AML-193 (cell line): ENCODE measurements at places on chromosomes 3 and 15.
A peak's percentile ranks its signal among the peaks of the same experiment; 100 is the strongest.

GRCh38 chr3:52185837-52186236, 12.1 kb upstream of the ALAS1 start:
- DNase-seq = peak; percentile 80

DNA sequence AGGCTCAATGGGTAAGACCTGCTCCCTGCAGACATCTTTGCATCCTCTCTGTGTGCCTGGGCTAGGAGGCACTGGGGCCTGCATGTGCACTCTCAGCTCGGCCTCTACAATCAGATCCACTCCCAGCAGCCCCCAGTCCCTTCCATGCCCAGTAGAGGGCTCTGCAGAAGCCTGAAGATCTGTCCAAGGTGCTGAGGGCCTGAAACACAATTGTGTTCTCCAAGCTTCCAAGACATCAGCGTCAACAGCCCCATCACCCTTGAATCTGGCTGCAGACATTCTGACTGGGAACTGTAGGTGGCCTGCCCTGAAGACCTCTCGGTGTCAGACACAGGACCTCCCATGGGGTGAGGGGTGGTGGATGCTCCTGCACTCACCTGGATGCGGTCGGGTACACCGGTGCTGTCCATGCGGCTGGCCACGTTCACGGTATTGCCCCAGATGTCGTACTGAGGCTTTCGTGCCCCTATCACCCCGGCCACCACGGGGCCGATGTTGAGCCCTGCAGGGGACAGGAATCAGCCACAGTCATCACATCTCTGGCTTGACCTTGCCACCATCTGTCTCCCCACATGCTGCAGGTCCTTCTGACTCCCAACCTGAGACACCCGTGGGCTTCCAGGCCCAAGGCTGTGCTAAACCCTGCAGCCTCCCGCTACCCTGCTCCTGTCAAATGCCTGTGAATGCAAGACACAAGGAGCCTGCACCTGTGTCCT, 84.7 kb downstream of the SEC22A start:
- DNase-seq = peak; percentile 73

DNA sequence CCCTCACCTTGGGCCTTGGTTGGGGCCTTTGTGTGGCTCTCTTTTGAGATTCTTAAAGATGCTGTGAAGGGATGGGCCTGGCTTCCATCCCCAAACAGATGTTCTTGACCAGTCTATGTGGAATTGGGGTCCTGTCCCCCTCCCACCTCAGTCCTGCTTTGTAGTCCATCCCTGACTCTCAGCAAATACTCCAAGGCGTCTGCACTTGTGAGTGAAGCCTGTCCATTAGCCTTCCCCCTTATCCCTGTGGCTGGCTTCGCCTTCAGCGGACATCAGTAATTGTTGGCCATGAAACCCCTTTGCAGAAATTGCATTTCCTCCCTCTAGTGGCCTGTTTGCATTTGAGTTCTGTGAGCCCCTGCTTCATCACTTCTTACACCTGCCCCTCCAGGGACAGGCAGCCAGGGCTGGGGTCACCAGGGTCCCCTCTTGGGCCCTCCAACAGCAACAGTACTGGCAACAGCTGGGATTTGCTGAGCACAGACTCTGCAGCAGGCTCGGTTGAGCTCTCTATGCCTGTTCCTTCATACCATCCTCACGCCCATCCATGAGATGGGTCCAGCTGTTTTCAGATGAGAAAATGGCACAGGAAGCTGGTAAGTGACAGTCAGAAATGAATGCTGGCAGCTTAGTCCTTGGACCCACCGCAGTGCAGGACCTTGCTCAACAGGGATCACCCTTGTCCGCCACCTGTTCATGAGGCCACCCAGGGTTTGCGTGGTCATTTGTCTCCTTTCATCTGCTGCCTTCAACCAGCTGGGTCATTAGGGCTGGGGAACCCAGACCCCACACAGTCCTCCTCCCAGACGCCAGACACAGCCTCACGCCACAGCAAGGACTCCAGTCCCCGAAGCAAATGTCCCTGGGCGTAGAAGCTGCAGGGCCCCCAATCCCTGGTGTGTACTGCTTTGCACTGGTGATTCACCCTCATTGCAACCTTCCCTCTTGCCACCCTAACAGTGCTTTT, 8.9 kb upstream of the LRRK1 start:
- DNase-seq = no peak

GRCh38 chr3:84066915-84067314, 891.9 kb upstream of the CADM2 start:
- DNase-seq = no peak
